Kidney (tissue), 22 donors: ENCODE measurements at places on chromosomes 13 and 19.

DNA sequence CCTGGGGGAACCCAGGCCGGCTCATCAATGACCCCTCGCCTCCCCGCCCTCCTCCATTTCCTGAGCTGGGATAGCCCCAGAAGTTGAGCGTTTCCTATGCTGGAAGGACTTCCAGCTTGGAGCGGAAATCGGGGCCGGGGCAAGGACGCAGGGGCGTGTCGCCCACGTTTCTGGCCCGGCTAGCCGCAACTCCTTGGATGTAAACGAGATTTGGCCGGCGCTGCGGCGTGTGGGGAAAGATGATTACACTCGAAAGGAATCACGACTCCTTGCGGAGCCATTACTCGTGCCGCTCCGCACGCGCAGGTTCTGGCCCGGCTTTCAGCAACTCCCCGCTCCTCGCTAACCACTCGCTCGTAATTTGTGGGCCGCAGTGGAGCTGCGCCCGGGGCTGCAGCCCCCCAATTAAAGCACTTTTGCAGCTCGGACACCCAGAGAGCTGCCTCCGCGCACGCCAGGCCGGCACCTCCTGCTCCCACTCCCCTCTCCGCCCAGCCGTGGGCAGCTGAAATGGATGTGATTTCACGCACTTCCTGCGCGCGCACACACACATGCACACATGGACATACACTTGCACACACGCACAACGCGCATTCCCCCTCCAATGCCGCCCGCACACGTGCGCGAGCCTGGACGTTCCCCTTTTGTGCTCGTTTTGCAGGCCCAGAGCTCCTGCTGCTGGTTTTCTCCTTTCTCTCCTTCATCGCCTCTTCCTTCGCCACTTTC, 15.7 kb downstream of the ZIC5 start:
- peak; percentile 63 for DNase-seq

DNA sequence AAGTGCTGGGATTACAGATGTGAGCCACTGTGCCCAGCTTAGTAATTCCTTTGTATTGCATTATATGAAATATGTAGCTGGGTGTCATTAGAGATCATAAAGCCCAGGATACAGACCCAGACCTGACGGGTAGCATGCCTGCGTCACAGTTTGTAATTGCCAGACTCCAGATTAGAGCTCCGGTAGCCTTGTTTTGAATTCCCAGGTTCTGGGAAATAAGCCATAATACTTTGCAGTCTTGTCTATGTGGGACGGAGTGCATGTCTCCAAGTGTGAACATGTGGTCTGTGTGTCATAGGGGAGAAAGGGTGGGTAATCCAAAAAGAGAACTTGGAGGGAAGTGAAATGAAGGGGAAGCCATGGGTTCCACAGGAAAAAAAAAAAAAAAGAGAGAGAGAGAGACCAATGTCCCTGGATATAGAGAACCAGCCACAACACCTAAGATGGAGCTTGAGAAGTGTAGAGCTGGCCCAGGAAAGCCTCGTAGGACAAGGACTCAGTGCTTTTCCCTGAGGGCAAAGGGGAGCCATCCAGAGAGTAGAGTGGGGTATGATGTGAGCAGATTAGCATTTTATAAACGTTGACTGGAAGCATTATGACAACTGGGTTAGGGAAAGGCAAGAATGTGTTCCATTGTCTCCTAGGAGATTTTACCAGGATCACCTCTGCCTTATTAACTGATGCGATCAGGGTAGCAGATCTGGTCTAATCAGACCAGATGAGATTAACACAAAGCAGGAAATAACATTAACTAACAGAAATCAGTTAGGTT, 2.6 kb downstream of the ZSCAN4 start:
- no peak for DNase-seq

- DNase-seq = no peak
Observed at GRCh38 chr19:51460164-51460992, 2.1 kb upstream of the SIGLEC8 start.

- peak; percentile 80 for DNase-seq
Observed at GRCh38 chr19:49057636-49058234, at the start of gene CGB7. TSS of gene CGB7 (minus strand) at chr19:49057749. CDS start at chr19:49055375, 2,374 bp downstream.

GRCh38 chr19:29093553-29093908, 119.4 kb downstream of the UQCRFS1 start:
- no peak for DNase-seq

GRCh38 chr13:110801044-110801443, 87.5 kb downstream of the ING1 start:
- DNase-seq = no peak

DNA sequence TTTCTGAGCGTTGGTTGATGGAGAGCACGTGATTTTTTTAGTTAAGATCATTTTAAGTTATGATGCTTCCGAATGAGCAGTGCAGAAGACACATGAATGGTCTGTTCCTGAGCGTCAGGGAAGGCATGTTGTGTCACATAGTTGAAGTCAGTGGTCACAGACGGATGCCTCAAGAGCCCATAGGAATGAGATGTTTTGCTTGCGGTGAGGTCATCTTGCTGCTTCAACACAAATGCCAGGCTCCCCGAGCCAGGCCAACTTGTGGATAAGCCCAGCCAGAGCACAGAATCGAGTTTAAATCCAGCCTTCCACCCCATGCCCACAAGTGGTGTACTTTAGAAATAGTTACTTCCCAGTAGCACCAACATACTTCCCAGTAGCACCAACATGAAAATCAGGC, 5.4 kb downstream of the UPF3A start:
- DNase-seq = no peak

DNA sequence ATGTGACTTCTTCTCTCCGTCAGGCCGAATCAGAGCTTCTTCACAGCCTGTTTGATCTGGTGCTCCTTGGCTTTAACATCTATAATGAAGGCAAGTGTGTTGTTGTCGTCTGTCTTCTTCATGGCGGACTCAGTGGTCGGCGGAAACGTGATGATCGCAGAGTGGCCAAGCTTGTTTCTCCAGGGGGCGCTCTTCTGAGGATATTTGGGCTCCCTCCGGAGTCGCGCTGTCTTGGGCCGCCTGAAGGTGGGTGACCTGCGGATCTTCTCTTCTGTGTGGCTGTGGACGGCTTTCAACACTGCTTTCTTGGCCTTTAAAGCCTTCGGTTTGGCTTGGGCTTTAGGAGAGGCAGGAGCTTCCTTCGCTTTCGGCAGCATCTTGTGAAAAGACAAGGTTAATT, 9.8 kb downstream of the TPRX1 start:
- no peak for DNase-seq

DNA sequence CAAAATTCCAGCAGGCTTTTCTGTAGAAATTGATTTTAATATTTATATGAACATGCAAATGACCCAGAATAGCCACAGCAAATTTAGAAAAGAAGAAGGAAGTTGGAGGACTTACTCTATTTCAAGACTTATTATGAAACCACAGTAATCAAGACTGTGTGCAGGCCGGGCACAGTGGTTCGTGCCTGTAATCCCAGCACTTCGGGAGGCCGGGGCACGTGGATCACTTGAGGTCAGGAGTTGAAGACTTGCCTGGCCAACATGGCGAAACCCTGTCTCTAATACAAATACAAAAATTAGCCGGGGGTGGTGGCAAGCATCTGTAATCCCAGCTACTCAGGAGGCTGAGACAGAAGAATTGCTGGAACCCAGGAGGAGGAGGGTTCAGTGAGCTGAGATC, 6.0 kb upstream of the FFAR2 start:
- DNase-seq = no peak

DNA sequence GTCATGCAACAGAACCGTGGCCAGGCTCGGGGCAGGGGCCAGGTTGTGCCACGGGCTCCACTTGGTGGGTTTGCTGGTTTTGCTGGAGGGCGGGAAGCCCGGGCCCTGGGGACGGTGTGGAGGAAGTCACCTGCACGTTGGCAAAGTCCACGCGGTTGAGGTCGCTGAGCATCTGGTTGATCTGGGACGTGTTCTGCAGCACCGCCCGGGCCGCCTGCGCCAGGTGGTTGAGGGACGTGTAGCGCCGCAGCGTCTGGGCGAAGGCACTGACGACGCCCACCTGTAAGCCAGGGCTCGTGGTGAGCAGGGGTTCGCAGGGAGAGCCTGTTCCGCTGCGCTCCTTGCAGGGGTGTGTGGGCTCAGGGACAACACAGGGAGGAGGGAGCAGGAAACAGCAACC, 24.7 kb upstream of the RANBP3 start:
- no peak for DNase-seq

GRCh38 chr13:47621931-47622330, 379.1 kb downstream of the SUCLA2 start:
- DNase-seq = no peak
